ENCODE measurements at places on chromosomes 2 and 18.
A peak's percentile ranks its signal among the peaks of the same experiment; 100 is the strongest.

DNA sequence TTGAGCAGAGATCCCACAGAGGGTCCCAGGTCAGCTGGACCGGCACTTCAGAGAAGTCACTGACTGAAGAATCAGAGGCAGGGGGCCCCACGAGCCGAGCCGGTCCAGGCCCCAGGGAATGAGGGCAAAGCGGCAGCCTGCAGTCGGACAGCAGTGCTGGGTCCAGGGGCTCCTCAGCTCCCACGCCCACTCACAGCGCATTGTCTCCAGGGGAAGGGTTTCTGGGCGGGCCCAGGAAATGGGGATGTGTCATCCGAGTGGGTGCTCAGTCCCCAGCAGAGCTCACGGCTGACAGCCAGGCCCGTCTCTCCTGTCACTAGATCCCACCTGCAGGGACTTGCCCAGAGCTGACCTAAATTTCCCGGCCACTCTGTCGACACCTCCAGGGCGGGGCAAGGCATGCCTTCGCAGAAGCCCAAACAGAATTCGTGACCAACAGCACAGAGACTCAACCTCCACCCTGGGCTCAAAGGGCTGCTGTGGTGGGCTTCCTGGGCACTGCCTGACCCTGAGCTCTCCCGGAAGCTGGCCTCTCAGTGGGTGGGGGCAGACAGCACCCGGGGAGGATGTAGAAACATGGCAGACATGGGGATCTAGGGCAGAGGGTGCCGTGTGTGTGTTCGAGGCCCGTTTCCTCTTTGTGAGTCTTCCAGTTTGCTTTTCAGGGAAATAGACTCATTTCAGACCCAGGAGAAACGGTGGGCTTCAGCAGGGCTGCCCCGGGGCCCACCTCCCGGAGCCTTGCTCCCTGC, 42.1 kb upstream of the TAF1B start:
- peak; percentile 26 for DNase-seq

- DNase-seq = no peak
Measured at GRCh38 chr2:98476192-98476868, 31.7 kb downstream of the INPP4A start.

DNA sequence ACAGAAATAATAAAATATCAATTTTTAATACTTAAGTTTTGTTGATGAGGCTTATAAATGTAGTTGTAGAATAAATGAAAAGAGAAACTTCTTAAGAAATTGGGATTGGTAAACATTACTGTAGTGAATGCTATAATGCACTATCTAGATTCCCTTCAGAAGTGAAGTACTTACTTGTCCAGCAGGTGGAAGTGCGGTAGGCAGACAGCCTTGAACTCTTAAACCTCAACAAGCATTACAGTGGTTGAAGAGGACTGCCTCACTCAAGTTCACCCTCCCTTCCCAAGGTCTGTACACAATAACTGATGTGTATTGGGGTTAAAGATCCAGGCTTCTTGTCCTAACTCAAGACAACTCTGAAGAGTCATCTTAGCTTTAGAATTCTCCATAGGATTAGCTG, 931.0 kb upstream of the LRRTM1 start:
- DNase-seq = no peak

DNA sequence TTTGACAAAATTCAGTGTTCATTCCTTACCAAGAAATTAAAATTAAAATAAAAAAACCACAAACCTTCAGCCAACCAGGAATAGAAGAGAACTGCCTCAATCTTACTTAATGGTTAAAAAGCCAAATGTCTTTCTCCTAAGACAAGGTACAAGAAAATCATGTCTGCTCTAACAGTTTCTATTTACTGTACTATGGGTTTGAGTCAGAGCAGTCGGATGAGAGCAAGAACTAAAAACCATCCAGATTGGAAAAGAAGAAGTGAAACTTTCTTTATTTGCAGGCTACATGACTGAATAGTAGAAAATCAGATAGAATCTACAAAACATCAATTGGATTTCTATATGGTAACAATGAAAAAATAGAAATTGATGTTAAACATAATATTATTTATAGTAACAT, 555.5 kb upstream of the TNP1 start:
- no peak for DNase-seq

- no peak for DNase-seq
Measured at GRCh38 chr2:63195310-63195709, 144.7 kb downstream of the OTX1 start.

GRCh38 chr2:127783101-127783500, 27.9 kb downstream of the WDR33 start:
- no peak for DNase-seq

GRCh38 chr18:37535968-37536367, 29.6 kb downstream of the CELF4 start:
- DNase-seq = no peak

All from T-helper 2 cell (primary cell).